Uterus (tissue), 4 donors: ENCODE measurements at places on chromosomes 2 and 18.
A peak's percentile ranks its signal among the peaks of the same experiment; 100 is the strongest.

DNA sequence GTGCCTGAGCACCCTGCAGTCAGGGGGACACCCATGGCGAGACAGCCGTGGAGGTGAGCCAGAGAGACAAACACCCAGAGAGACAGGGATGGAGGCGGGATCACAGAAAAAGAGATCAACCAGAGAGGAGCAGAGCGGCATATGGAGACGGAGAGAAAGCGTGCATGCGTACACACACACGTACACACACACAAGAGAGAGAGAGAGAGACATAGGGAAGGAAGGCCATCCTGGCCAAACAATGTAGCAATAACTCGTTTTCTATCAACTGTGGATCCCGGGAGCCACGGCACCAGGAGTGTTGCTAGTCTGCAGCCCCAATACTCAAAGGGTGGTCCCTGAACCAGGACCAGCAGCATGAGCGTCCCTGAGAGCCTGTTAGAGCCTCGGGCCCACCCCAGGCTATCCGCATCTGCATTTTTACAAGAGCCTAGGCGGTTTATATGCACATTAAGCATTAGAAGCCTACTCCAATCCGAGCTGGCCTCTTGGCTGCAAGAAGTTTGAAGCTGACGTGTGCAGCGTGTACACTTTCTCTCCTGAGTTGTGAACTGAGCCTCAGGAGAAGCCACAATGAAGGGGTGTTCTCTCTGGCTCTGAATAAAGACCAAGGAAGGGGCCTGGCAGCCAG lies 50.1 kb upstream of the MYCN start:
- DNase-seq, result no peak

- DNase-seq, result no peak
Observed at GRCh38 chr2:160061533-160061932, 882 bp downstream of the PLA2R1 start.

DNA sequence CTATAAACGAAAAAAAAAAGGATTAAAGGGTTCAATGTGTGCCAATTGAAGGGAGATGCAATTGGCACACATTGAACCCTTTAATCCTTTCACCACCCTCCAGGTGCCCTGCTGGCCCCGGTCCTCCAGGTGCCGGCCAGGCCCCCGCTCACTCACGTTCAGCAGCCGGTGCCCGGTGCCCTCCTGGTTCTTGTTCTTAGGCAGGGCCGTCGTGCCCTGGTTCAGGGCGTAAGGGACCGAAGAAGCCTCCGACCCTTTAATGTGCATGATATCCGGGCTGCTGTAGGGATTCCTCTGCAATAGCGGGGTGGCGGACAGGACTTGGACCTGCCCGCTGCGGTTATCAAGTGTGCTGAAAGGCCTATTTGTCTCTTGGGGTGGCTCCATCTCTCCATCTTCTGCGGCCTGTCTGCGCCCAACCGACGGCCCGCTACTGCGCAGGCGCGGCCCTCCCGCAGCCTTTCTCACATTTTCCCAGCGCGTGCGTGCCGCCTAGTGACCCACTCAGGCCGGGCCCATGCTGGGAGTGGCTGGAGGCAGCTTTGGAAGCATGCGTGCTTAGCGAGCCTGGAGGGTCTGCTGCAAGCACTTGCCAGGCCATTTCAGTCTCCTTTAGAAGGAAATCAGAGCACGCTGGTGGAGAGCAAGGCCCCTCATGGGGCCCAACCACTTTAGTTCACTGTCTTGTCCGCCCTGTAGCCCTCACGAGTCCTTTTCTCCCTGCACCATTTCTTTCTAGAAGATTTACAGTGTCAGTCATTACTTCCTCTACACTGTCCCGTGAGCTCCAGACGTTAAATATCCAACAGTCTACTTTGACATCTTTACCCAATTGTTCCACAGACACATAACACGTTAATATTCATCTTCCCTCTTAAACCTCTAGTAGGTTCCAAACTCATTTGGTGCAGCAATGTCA lies 24.3 kb downstream of the TMEM237 start:
- DNase-seq, result peak; percentile 75

GRCh38 chr2:23508066-23508390 lies 123.0 kb downstream of the KLHL29 start:
- no peak for DNase-seq

- DNase-seq, result no peak
Observed at GRCh38 chr2:193966590-193966989, 1690.4 kb upstream of the SLC39A10 start.

DNA sequence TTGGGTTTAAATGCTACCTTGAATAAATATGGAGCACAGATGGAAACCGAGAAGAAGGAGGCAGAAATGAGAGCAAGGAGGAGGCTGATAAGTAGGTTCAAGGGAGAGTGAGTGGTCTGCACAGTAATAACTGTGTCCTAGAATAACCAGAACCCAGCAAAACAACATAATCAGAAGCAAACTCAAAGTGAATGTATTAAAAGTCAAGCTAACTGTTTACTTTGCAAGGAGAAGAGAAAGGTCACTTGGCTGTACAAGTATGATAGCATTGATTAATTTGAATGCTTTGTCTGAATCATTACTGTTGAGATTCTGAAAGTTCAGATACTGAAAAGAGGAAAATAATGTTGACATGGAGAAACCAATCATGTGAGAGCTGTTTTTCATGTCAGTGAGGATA lies 258.8 kb downstream of the PLCL1 start:
- DNase-seq, result no peak

DNA sequence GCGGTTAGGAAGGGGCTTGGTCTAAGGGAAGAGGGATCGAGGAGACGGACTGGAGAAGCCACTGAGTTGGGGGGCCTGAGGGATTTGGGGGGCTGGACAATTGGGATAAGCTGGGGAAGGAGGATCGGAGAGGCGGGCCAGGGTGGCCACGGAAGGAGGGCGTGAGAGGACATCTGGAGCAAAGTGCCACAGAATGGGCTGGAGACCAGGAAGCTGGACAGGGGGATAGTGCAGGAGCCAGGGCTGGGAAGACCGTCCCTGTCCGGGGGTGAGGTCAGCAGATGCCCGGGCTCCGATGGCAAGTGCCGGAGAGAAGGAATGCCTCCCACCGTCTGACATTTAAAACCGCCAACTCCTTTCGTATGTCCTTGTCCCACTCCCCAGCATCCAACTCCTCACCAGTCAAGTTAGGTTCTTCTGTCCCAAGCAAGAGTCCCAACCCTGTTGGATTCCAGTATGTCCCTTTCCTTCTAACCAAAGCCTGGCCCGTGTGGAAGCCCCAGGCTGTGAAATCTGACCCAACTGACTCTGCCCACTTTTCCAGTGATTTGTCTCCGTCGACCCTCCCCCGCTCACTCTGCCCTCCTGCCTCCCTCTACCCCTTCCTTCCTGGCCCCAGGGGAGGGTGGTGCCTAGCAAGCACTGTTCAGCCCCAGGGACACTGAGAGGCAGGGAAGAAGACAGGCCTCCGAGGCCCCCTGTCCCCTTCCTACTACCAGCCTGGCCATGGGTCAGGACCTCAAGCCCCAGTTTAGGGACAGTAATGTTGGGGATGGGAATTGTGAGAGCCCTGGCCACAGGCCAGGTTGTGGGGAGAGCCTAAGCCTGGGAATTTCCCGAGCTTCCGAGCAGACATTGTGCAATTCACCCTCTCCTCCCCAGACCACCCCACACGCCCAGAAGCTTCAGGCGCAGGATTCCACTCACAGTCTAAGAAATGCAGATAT lies 31.5 kb upstream of the TMBIM1 start:
- peak; percentile 32 for DNase-seq

DNA sequence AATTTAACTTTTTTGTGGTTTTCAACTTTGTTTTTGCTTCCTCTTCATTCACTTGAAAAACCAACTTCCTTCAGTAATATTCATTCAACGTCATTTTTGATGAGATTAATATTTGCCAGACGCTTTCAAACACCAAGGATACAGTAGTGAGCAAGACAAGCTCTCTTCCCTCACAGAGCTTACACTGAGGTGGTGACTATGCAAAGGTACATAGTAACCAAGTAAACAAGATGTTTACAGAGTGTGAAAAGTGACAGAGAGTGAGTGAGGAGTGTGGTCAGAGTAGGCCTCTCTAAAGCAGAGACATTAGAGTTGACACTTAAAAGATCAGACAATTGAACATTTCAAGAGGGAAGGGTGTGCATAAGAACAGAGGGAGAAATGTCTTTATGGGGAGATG lies 155.5 kb downstream of the TMEM247 start:
- DNase-seq, result no peak
